ENCODE measurements at places on chromosomes 1 and 21. TPM values are rescaled to one million over a fixed set of nuclear protein-coding genes. Genes with fewer than 3 reads are reported as not detected.

- no peak overlapping the region for H3K27ac ChIP-seq
- DNase-seq, result no peak
- no peaks in the 10 kb centered on the region for H3K27me3 ChIP-seq
- no peak overlapping the region for H3K4me3 ChIP-seq
- no peaks in the 10 kb centered on the region for H3K36me3 ChIP-seq
Observed at GRCh38 chr1:185936641-185937040, 202.4 kb downstream of the HMCN1 start.

GRCh38 chr1:109640285-109640865, 15.5 kb upstream of the GSTM4 start:
- peaks cover 18% of the 10 kb centered on the region for H3K4me1 ChIP-seq
- peak overlapping the region; percentile 41 for H3K27ac ChIP-seq
- peak; percentile 88 for DNase-seq
- H3K4me3 ChIP-seq, result no peak overlapping the region
- peaks cover 17% of the 10 kb centered on the region for H3K27me3 ChIP-seq

Gene RHEX
- total RNA-seq, result not detected

GRCh38 chr21:18951271-18952038, 547.9 kb upstream of the TMPRSS15 start:
- no peak overlapping the region for H3K27ac ChIP-seq
- DNase-seq, result peak; percentile 16
- H3K36me3 ChIP-seq, result no peaks in the 10 kb centered on the region

DNA sequence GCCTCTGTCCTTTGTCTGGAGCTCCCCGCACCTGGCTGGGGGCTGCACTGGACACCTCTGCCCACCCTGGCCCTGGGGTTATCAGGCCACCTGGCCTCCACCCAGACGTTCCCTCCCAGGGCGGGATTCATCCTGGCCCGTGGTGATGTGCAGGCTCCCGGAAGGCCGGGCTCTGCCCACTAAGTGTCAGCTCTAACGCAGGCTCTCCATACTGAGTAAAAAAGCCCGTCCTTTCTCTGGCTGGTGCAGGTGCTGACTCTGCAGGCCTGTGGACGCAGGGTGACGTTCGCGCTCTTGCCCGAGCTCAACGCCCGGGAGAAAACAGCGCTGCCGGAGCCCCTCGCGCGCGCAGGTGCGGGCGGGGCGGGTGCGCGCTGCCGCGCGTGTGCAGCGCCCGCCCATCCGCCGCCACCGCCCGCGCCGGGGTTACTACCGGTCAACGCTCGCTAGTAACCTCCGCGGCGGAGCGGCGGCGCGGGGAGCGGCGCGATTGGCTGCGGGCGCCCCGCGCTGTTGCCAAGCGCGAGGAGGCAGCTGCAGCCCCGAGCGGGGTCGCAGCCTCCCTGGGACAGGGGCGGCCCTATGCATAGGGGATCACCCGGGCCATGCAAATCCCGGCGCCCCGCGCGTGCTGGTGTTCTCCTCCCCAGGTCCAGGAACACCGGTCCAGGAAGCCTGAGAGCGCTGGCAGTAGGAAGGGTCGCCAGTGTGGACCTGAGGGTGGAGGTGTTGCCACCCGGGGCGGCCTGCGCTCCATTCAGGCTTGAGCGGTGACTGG, 15.7 kb downstream of the ABCG1 start:
- H3K36me3 ChIP-seq, result no peaks in the 10 kb centered on the region
- peak; percentile 66 for DNase-seq
- peaks cover 32% of the 10 kb centered on the region for H3K4me1 ChIP-seq
- peak overlapping the region; percentile 94 for H3K27ac ChIP-seq
- peaks cover 47% of the 10 kb centered on the region for H3K27me3 ChIP-seq

- no peaks in the 10 kb centered on the region for H3K27me3 ChIP-seq
- H3K4me3 ChIP-seq, result no peak overlapping the region
- no peak for DNase-seq
- H3K27ac ChIP-seq, result no peak overlapping the region
- no peaks in the 10 kb centered on the region for H3K36me3 ChIP-seq
Observed at GRCh38 chr1:76035053-76035452, 39.5 kb upstream of the ST6GALNAC3 start.

- DNase-seq, result no peak
- H3K27ac ChIP-seq, result no peak overlapping the region
- peaks cover 10% of the 10 kb centered on the region for H3K4me1 ChIP-seq
- H3K36me3 ChIP-seq, result no peaks in the 10 kb centered on the region
- H3K27me3 ChIP-seq, result peaks cover 3% of the 10 kb centered on the region
Observed at GRCh38 chr1:181777286-181777685, 284.2 kb downstream of the ZNF648 start.

Gene SHE
- total RNA-seq, result not detected

Gene UBAP2L
- total RNA-seq, result 263 TPM

DNA sequence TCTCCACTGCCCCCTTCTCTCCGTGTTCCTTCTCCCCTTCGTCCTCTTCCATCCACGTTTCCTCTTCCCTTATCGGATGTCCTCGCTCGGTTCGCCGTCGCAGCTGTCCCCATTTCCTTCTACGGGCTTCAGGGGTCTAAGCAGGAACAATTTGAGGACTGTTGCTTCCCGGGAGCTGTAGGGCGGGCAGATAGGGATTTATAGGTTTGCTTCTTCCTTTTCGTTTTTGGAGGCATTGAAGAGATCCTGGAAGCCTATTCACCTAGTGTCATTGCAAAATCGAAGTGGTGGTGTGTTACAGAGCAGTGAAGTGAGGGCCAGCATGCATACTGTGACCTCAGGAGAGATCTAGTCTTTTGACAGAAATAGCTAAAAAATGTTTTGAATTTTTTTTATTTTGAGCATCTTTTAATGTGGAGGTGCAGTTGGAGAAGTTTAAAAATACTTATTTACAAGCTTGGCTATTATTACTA, 897 bp downstream of the ZYG11B start:
- H3K4me3 ChIP-seq, result peak overlapping the region; percentile 96
- H3K27ac ChIP-seq, result peak overlapping the region; percentile 75
- no peak for DNase-seq
- H3K27me3 ChIP-seq, result no peaks in the 10 kb centered on the region

DNA sequence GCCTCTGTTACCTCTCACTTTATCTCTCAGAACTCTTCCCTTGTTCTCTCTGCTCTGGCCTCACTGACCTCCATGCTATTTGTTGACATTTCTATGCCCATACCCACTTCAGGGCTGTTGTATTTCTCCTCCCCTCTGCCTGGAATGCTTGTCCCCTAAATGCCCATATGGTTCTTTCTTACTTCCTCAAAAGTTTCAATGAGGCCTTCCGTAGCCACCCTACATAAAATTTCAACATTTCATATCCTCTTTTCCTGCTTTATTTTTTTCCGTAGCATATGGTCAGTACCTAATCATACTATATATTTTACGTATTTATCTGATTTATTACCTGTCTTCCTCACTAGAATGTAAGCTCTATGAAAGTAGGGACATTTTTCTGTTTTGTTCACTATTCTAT, 47.1 kb upstream of the ZYG11A start:
- no peaks in the 10 kb centered on the region for H3K27me3 ChIP-seq
- H3K27ac ChIP-seq, result peak overlapping the region; percentile 9
- H3K36me3 ChIP-seq, result peaks cover 10% of the 10 kb centered on the region
- no peak for DNase-seq
- H3K4me3 ChIP-seq, result no peak overlapping the region

Gene OR2T2
- total RNA-seq, result not detected

Gene OR2T11
- not detected for total RNA-seq

DNA sequence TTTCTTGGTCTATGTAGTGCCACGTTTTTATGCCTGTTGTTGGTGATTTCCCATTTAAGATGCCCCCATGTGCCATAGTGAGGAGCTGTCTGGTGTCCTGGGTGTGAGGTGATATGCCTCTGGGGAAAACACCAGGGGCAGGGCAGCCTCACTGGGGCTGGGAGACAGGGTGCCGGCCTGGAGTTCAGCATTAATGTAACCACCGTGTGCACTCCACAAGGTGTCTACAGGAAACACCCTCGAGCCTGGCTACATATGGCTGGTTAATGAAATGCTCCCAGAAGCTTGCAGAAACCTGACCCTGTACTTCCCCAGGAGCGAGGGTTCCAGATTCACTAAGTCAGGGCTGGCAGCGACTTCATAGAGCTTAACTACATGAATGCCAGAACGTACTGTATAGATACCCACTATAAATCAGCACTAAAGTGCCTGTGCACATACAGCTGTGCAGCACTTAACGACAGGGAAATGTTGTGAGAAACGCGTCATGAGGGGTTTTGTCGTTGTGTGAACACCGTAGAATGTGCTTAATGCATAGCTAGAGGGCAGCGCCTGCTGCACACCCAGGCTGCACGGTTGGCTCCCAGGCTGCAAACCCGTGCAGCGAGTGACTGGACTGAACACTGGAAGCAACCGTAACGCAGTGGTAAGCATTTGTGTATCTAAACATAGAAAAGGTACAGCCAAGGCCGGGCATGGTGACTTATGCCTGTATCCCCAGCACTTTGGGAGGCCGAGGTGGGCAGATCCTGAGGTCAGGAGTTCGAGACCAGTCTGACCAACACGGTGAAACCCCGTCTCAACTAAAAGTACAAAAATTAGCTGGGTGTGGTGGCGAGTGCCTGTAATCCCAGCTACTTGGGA, 10.4 kb downstream of the TFF2 start:
- peaks cover 10% of the 10 kb centered on the region for H3K4me1 ChIP-seq
- peak overlapping the region; percentile 69 for H3K27ac ChIP-seq
- no peak for DNase-seq
- H3K4me3 ChIP-seq, result no peak overlapping the region
- no peaks in the 10 kb centered on the region for H3K27me3 ChIP-seq

Gene DCST2
- total RNA-seq, result 2.2 TPM

DNA sequence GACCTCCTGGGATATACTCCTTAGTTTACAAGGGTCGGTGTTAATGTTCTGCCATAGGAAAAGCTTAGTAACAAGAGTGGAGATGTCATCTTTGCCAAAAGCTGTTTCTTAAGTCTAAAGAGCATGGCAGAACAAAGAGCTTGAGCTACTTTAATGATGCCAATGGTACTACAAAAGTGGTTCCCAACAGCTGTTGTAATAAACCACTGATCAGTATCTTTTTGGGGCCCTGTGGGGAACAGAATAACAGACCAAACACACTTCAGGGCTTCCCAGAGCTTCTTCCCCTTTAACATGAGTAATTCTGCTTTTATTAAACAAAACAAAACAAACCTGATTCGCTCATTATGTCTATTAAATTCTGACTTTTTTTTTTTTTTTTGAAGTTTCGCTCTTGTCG, 116.3 kb downstream of the NCAM2 start:
- H3K36me3 ChIP-seq, result no peaks in the 10 kb centered on the region
- H3K27me3 ChIP-seq, result no peaks in the 10 kb centered on the region
- no peaks in the 10 kb centered on the region for H3K4me1 ChIP-seq
- H3K4me3 ChIP-seq, result no peak overlapping the region
- H3K27ac ChIP-seq, result no peak overlapping the region
- no peak for DNase-seq

- H3K4me1 ChIP-seq, result peaks cover 4% of the 10 kb centered on the region
- H3K27me3 ChIP-seq, result peaks cover 9% of the 10 kb centered on the region
- no peak overlapping the region for H3K4me3 ChIP-seq
- no peaks in the 10 kb centered on the region for H3K36me3 ChIP-seq
- no peak overlapping the region for H3K27ac ChIP-seq
Observed at GRCh38 chr1:226664413-226665101, 74.5 kb downstream of the ITPKB start.

GRCh38 chr21:32562426-32562825, 22.9 kb downstream of the TCP10L start:
- no peak overlapping the region for H3K4me3 ChIP-seq
- no peak overlapping the region for H3K27ac ChIP-seq
- H3K27me3 ChIP-seq, result no peaks in the 10 kb centered on the region
- DNase-seq, result no peak
- H3K4me1 ChIP-seq, result peaks cover 1% of the 10 kb centered on the region

- no peak overlapping the region for H3K27ac ChIP-seq
- H3K4me3 ChIP-seq, result no peak overlapping the region
- H3K36me3 ChIP-seq, result no peaks in the 10 kb centered on the region
- no peaks in the 10 kb centered on the region for H3K4me1 ChIP-seq
- H3K27me3 ChIP-seq, result peaks cover 3% of the 10 kb centered on the region
Observed at GRCh38 chr1:39969531-39970270, 14.8 kb downstream of the MFSD2A start.

DNA sequence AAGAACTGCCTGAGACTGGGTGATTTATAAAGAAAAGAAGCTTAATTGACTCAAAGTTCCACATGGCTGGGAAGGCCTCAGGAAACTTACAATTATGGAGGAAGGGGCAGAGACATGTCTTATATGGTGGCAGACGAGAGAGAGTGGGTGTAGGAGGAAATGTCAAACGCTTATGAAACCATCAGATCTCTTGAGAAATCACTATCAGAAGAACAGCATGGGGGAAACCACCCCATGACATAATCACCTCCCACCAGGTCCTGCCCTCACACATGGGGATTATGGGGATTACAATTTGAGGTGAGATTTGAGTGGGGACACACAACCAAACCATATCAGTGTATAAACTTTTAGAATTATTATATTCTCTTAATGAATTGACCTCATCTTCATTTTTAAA, 335.9 kb upstream of the DPYD start:
- no peak overlapping the region for H3K4me3 ChIP-seq
- H3K36me3 ChIP-seq, result peaks cover 3% of the 10 kb centered on the region
- no peaks in the 10 kb centered on the region for H3K27me3 ChIP-seq
- no peaks in the 10 kb centered on the region for H3K4me1 ChIP-seq

Gene SERTAD4
- total RNA-seq, result 1.1 TPM

DNA sequence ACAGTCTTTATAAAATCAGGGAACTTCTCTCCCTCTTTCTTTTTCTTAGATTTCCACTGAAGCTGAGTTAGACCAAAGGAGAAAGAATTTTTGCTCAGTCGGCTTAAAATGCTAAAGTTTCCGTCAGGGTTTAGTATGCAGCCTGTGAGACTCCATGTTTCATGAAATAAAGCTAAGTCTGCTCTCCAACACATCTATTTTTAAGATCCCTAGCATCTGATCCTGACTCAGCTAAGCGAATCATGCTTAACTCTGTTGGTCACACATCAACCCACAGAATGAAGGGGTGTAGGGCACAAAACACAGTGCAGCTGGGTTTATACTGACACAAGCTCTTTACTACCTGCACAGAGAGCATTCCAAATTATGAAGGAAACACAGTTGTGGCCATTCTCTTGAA, 102.4 kb upstream of the ZNF281 start:
- H3K4me1 ChIP-seq, result peaks cover 3% of the 10 kb centered on the region
- H3K27ac ChIP-seq, result no peak overlapping the region
- H3K4me3 ChIP-seq, result no peak overlapping the region
- peaks cover 14% of the 10 kb centered on the region for H3K27me3 ChIP-seq
- H3K36me3 ChIP-seq, result no peaks in the 10 kb centered on the region

- no peaks in the 10 kb centered on the region for H3K4me1 ChIP-seq
- H3K4me3 ChIP-seq, result no peak overlapping the region
Observed at GRCh38 chr1:41611932-41612450, 127.5 kb upstream of the EDN2 start.

GRCh38 chr1:76625886-76626678, 241.2 kb upstream of the ST6GALNAC5 start:
- no peak overlapping the region for H3K4me3 ChIP-seq
- H3K4me1 ChIP-seq, result no peaks in the 10 kb centered on the region
- H3K27me3 ChIP-seq, result no peaks in the 10 kb centered on the region
- DNase-seq, result no peak

DNA sequence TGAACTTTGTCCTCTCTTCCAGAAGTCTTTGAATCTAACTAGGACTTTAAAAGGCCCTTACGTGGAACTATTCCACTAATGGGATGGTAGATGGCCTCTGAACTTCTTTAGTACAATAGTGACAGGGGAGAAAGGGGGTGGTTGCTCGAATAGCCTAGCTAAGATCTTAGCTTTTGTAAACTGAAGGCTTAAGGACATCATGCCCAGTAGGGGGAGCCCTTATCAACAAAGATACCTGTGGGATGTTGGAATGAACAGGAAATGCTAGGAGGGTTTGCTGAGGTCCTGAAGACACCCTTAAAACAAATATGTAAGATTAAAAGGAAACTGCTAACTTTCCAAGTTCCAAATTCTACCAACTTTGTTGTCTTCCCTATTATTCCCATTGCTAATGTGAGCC, 33.2 kb downstream of the NHLH2 start:
- H3K27me3 ChIP-seq, result no peaks in the 10 kb centered on the region
- DNase-seq, result peak; percentile 40
- H3K36me3 ChIP-seq, result no peaks in the 10 kb centered on the region
- no peak overlapping the region for H3K4me3 ChIP-seq
- peaks cover 16% of the 10 kb centered on the region for H3K4me1 ChIP-seq

Gene TCHHL1
- not detected for total RNA-seq
